ENCODE measurements at places on chromosomes 1 and 21.

DNA sequence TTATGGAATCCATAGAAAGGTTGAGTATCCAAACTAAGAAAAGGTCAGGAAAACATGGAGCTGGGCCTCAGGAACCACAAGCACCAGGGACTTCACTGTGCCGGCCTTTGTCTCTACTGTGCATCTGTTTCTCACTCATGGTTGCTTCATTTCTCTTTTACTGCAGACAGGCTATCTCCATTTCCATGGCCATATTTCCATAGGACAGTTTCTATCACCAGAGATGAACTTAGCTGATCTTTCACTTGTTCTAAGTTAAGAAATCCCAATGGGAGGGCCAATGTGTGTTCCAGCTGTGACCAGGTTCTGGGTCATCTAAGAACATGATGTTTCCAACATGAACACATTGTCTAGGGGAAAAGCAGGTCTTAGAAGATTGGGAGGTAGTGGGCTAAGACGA, 43.7 kb upstream of the PPP2R5A start:
- no peak for DNase-seq

- DNase-seq = no peak
These were observed 78.6 kb downstream of the IVNS1ABP start for GRCh38 chr1:185238447-185238846.

GRCh38 chr21:27557356-27557755, 590.5 kb upstream of the ADAMTS5 start:
- DNase-seq = no peak

DNA sequence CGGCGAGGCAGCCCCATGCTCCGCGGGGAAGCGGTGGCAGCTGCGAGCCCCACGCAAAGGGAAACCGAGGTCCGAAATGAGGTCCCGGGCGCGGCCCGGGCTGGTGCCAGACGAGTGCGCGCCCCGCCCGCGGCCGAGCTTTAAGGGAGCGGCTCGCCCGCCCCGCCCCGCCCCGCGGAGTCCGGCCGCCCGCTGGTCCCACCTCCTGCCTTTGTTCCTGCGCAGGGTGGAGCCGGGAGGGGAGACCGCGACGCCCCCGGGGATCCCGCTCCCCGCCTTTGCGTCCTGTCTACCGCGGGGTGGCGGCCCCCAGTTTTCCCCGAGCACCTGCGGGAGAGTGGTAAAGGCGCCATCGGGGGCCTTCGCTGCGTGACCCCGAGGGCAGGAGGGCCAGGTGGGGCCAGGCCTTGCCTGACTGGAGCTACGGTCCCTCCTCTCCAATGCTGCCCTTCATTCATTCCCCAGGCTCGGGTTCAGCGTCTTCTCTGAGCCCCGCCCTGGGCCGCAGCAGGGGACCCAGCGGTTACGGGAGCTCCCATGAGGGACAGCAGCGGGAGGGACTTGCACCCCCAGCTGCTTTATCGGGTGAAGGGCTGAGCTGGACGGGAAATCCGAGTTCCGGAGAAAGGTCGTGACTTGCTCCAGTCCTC, at the start of gene HES2:
Gene HES2 (minus strand): TSS at position 116 of the 650 bp plus-strand sequence. CDS start 99 bp downstream, at position 17.
- DNase-seq = no peak

- DNase-seq = no peak
These were observed 39.9 kb upstream of the TARBP1 start for GRCh38 chr1:234518876-234519275.

- DNase-seq = no peak
These were observed 146.8 kb upstream of the DMRTA2 start for GRCh38 chr1:50570066-50570468.

GRCh38 chr1:109148987-109149561, 35.2 kb downstream of the ELAPOR1 start:
- DNase-seq = no peak

DNA sequence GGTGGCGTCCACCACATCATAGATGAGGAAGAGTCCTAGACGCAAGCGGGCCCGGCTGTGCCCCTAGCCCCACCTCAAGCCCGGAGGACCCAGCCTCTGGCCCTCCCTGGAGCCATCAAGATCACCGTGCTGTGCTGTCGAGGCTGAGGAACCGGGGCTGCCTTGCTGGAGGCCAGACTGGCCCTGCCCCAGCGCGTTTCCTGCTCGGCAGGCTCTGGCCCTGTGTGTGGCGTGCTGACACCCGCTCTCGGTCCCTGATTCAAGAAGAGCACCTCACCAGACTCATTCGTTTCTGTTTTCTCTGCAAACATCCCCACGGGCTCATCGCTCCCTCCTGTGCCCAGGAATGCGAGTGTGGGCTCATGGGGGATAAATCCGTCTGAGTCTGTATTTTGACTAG, 51.1 kb downstream of the GLIS1 start:
- no peak for DNase-seq

DNA sequence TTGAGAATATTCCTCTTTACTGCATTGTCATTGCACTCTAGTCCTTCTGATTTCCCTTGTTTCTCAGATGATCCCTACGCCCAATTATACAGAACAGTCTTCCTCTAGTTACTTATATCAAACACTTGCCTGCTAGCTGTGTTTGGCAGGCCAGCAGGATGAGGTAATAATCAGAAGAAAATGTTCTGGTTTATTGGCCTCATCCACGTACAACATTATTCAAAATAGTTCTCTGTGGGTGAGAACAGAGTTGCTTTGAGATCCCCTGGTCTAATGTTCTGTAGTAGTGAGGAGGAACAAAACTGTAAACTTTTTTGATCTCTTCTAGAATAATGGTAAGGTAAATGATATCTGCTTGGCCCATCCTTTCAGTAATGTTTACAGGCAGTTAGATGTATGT, 22.3 kb upstream of the C1orf105 start:
- DNase-seq = no peak

DNA sequence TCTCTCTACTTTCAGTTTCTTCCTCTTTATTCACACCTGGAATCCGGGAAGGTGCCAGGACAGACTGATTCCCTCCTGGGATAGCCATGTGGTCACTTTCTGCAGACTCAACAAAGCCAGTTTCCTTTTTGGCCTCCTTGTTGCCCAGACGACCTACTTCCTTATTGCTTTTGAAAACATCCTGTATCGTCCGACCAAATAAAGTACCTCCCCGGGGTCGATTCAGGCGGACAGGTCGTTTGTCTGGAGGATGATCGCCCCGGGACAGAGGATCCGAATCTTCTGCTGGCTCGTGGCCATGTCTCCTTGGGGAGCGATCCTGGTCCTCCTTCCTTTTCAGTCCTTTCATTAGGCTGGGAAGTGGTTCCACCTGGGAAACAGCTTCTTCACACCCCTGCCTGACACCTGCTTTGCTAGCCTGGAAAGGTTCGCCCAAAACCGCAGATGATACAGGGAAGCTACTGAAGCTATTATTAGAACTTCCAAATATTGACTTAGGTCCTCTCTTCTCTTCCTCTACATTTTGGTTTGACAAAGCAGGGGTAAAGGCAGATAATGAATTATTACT, 1.2 kb downstream of the MCM3AP start:
- no peak for DNase-seq

DNA sequence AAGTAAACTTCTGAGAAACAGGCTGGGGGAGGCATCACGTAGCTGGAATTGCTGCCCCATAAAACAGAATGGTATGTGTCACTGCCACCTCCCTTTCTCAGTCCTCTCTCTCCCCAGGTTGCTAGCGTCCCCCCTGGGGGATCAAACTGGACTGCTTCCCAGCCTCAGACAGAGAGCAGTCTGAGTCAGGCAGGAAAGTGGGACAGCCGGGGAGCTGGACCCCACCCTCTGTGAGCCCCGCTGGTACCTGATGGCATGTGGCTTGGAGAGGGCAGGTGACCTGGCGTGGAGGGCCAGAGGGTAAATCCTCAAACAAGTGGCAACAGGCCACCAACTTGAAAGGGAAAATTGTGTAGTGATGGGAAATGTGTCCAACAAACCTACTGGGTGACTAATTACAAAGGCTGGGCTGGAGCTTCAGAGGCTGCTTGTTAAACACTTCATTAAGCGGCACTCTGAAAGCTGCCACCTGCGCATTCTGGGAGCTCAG, 1.0 kb upstream of the SFN start:
- no peak for DNase-seq

GRCh38 chr1:50415235-50416149, 7.8 kb downstream of the DMRTA2 start:
- no peak for DNase-seq

DNA sequence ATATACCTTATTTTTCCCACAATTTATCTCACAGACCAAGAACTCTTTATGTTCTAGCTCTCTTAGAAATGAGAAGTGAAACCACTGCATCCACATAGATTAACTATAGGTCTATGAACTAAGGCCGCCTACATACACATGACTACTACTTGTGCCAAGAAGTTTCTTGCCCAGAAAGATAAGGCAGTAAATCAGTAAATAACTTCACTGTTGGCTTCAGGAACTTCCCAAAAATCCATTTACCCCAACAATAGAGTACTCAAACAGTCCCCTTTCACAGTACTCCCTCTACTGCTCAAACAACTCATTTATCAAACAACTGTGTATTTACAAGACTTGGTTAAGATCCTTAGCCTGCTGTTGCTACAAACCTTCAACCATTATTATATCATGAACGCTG, 96.5 kb downstream of the NME7 start:
- no peak for DNase-seq

- no peak for DNase-seq
These were observed 90.5 kb downstream of the PTPRC start for GRCh38 chr1:198729195-198729863.

GRCh38 chr1:246618240-246618808, 52.1 kb downstream of the CNST start:
- no peak for DNase-seq

GRCh38 chr1:211928290-211928801, 97.8 kb upstream of the LPGAT1 start:
- DNase-seq = no peak

Measured in thyroid gland (tissue), 4 donors.